ENCODE measurements at places on chromosomes 7 and 10. TPM values are rescaled to one million over a fixed set of nuclear protein-coding genes. Genes with fewer than 3 reads are reported as not detected.

OR9A2 gene
- not detected for polyA plus RNA-seq

- DNase-seq: no peak
Measured at GRCh38 chr10:15106352-15107013, 9.3 kb downstream of the RPP38 start.

DNA sequence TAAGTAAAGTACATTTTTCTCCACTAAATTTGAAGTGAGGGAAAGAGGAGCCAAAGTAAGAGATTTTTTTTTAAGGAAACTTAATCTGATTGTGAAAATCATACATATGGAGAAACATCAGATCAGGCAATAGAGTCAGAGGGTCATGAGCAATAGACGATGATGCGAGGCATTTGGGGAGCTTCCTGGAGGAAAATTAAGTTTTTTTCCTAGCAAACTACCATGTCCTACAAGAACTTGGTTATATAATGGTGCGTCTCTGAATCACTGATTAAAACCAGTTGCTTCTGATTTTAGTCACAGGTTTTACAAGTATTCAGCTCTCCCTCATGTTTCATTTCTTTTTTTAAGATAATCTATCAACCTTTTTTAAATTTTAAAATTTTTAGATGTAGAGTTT lies 52.1 kb upstream of the MTURN start:
- DNase-seq: no peak

ZNF853 gene
- 16.6 TPM for polyA plus RNA-seq

DNA sequence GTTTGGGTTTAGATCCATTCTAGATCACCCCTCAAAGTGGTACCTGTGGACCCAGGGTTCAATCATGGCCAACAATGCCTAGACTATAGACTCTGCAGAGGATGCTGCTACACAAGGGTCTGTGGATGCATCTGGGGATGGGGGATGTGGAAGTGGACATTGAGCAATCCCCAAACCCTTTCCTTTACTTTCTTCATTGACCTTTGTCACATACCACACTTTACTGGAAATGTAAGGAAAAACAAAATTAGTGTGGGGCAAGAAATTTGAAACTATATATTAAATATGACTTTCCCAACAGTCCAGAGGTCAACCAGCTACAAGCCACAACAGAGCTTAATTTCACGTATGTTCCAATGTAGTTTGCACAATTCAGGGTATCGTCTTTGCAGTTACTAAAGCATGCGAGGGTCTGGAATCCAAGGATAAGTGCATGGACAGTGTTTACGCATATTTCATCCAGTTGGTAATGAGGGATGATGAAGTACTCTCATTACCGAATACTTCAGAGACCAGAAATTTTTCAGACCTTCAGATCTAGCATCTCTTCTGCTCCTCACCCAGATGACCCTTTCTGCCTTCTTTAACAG lies 33.3 kb upstream of the CASD1 start:
- no peak for DNase-seq
